ENCODE measurements at places on chromosomes 16 and 17. TPM values are rescaled to one million over a fixed set of nuclear protein-coding genes. Genes with fewer than 3 reads are reported as not detected.

Gene ZFPM1
- total RNA-seq: 3.6 TPM

Gene SCIMP
- 1.00 TPM for total RNA-seq

Gene IL21R
- 0.13 TPM for total RNA-seq

Gene KIFC3
- 61.6 TPM for total RNA-seq

Gene HDAC5
- 67.7 TPM for total RNA-seq

Gene ICAM2
- 31.9 TPM for total RNA-seq

Gene TRAF4
- total RNA-seq: 2.4 TPM

Gene NAGS
- total RNA-seq: 0.54 TPM
